ENCODE measurements at places on chromosomes 12 and 14. TPM values are rescaled to one million over a fixed set of nuclear protein-coding genes. Genes with fewer than 3 reads are reported as not detected.

SERPINA10 gene
- total RNA-seq, result not detected

CLMN gene
- total RNA-seq, result 117 TPM

SLC38A4 gene
- 0.11 TPM for total RNA-seq

DCP1B gene
- total RNA-seq, result 19.8 TPM

CISTR gene
- total RNA-seq, result not detected

POTEM gene
- total RNA-seq, result not detected

TAS2R13 gene
- 3.8 TPM for total RNA-seq

CLEC4D gene
- not detected for total RNA-seq

ARHGEF25 gene
- total RNA-seq, result 62.4 TPM

KRT72 gene
- total RNA-seq, result not detected

COPZ1 gene
- 145 TPM for total RNA-seq

KRT77 gene
- not detected for total RNA-seq

DYNLL1 gene
- 249 TPM for total RNA-seq

TUNAR gene
- not detected for total RNA-seq

TRMT5 gene
- total RNA-seq, result 19.1 TPM

CIROP gene
- total RNA-seq, result not detected

HPD gene
- not detected for total RNA-seq

BMAL2 gene
- total RNA-seq, result 3.8 TPM

CCDC175 gene
- 0.16 TPM for total RNA-seq

- no peaks in the 10 kb centered on the region for H3K27me3 ChIP-seq
- no peaks in the 10 kb centered on the region for H3K4me1 ChIP-seq
- H3K4me3 ChIP-seq, result no peak overlapping the region
Measured at GRCh38 chr12:82029936-82030335, 270.8 kb upstream of the PPFIA2 start.

GRCh38 chr12:133010657-133011297 lies 24.6 kb downstream of the ZNF26 start:
- H3K4me1 ChIP-seq, result no peaks in the 10 kb centered on the region
- no peak overlapping the region for H3K27ac ChIP-seq
- no peak overlapping the region for H3K4me3 ChIP-seq
- H3K36me3 ChIP-seq, result peaks cover 90% of the 10 kb centered on the region
- no peak for DNase-seq

DNA sequence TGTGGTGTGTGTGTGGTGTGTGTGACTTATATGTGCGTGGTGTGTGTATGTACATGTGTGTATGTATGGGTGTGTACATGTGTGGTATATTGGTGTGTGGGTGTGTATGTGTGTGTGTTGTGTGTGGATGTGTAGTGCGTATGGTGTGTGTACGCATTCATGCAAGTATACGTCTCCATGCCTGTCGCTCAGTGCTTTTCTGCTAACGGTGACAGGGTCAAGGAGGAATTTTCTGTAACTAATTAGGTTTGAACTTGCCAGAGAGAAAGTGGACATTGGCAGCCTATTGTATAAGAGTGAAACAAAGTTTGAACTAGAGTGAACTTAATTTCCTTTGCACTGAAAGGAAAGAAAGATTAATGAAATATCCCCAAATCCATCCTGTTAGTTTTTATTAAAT lies 120.9 kb upstream of the GSC start:
- H3K36me3 ChIP-seq, result no peaks in the 10 kb centered on the region
- no peaks in the 10 kb centered on the region for H3K4me1 ChIP-seq
- no peaks in the 10 kb centered on the region for H3K27me3 ChIP-seq

DNA sequence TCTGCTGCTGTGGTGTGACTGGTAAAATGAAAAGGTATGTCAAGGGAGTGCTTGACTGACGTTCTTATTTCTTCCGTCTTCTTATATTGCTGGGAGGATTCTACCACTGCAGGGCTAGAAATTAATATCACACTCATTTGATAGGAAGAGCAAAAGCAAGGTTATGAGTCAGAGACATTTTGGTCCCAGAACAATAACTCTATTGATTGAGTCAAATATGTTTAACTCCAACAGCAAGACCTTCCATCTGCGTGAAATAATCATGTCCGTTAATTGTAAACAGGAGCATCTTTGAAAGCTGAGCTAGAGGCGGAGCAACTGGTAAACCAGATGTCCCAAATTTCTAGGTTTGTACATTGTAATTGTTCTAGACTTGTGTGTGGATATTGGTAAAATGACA lies 1293.6 kb downstream of the AACS start:
- no peaks in the 10 kb centered on the region for H3K4me1 ChIP-seq
- no peak overlapping the region for H3K27ac ChIP-seq
- no peaks in the 10 kb centered on the region for H3K27me3 ChIP-seq
- no peak overlapping the region for H3K4me3 ChIP-seq
- DNase-seq, result no peak

DNA sequence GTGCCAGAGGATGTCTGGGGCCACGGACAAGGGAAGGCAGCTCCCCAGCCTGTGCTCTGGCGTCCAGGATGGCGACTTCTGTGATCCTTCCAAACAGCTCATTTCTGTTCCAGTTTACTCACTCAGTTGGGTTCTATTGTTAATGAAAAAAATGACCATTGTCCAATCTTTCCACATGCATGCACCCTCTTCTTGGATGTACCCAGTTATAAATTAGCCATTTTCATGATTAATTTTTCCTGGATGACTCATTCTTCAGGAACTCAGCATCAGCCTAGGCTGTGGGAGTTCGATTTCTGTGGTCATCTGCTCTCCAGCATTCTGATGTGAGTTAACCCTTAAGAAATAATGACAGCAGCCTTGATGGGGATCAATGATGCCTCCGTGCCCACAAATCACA lies 926.8 kb downstream of the BCL11B start:
- peaks cover 12% of the 10 kb centered on the region for H3K27me3 ChIP-seq
- no peaks in the 10 kb centered on the region for H3K36me3 ChIP-seq
- DNase-seq, result no peak
- no peak overlapping the region for H3K27ac ChIP-seq
- no peak overlapping the region for H3K4me3 ChIP-seq
- peaks cover 10% of the 10 kb centered on the region for H3K4me1 ChIP-seq

GRCh38 chr12:68286396-68286795 lies 33.0 kb upstream of the IL22 start:
- H3K27me3 ChIP-seq, result peaks cover 3% of the 10 kb centered on the region
- H3K27ac ChIP-seq, result no peak overlapping the region
- peaks cover 13% of the 10 kb centered on the region for H3K4me1 ChIP-seq

DNA sequence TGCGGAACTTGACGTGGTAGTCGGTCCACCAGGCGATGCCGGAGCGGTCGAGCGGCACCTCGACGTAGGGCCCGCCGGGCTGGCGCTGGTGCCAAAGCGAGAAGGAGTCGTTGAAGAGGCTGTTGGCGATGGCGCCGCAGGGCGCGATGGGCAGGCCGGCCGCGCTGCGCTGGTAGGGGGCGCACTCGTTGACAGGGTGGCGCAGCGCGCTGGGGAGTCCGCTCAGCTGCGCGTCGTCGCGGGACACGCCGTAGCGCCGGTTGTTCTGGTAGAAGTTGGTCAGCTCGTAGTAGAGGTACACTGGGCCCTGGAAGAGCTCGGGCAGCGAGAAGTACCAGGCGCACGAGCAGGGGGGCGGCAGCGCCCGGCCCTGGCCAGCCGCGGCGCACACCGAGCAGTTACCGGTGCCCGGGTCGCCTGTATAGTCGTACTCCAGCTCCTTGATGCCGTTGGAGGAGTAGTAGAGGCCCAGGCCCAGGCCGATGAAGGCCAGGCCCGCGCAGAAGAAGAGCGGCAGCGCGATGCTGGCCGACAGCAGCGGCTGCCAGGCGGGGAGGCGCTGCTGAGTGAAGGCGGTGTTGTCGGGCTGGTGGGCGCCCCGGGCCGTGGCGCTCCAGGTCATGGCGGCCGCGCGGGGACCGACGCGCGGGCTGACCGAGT lies 482 bp downstream of the TMEM30B start:
- peak overlapping the region; percentile 81 for H3K4me3 ChIP-seq
- H3K27me3 ChIP-seq, result peaks cover 43% of the 10 kb centered on the region
- H3K4me1 ChIP-seq, result peaks cover 19% of the 10 kb centered on the region
- H3K27ac ChIP-seq, result peak overlapping the region; percentile 90
- no peaks in the 10 kb centered on the region for H3K36me3 ChIP-seq
- DNase-seq, result peak; percentile 56

GRCh38 chr12:65634061-65634460 lies 190.2 kb upstream of the HMGA2 start:
- no peak overlapping the region for H3K4me3 ChIP-seq
- no peak overlapping the region for H3K27ac ChIP-seq
- H3K27me3 ChIP-seq, result no peaks in the 10 kb centered on the region
- H3K4me1 ChIP-seq, result peaks cover 36% of the 10 kb centered on the region
- no peak for DNase-seq
- no peaks in the 10 kb centered on the region for H3K36me3 ChIP-seq

DNA sequence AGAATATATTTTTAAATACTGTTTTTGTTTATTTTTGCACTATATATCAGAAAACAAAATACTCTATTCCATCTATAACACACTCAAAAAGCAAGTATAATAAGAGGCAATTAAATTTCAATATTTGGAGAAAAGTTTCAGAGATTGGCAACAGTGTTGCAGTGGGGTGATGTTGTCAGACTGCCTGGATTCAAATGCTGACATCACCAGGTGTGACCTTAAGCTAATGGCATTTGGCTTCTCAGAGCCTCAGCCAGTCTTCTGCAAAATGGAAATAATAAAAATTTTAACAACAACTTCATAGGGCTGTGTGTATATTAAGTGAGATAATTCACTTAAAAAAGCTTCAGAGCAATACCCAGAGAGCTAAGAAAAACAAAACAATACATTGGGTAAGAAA lies 74.7 kb downstream of the TMTC1 start:
- H3K4me3 ChIP-seq, result no peak overlapping the region
- H3K27ac ChIP-seq, result no peak overlapping the region
- DNase-seq, result no peak
- H3K36me3 ChIP-seq, result no peaks in the 10 kb centered on the region

GRCh38 chr12:41768456-41768855 lies 376.2 kb downstream of the GXYLT1 start:
- DNase-seq, result no peak
- H3K4me1 ChIP-seq, result no peaks in the 10 kb centered on the region
- no peaks in the 10 kb centered on the region for H3K36me3 ChIP-seq
- no peak overlapping the region for H3K27ac ChIP-seq

DNA sequence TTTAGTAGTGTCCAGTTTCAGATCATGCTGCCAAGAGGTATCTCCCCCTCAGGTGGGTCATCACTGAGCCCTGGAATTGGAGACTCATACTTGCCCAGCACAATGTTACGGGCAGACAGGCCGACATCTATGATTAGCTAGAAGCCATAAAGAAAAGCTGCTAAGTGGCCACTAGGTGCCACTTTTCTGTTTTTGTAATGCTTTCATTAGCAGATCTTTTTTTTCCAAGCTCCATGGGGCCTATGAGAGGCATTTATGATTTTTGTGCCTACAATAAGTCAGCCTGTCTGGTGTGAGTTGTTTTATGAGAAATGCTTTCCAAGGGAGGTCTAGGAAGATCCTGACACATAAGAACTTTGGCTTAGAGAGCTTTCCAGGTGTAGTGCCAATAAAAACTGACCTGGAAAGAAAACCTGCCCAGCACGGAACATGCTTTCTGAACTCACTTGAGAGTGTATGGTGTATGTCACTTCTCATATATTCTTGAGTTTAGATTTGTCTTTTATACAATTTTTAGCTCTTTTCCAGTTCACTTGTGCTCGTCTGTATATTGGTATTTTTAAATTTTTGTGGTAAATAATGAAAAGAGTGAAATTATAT lies 21.8 kb upstream of the SMCO2 start:
- DNase-seq, result no peak
- no peaks in the 10 kb centered on the region for H3K27me3 ChIP-seq
- no peaks in the 10 kb centered on the region for H3K36me3 ChIP-seq

DNA sequence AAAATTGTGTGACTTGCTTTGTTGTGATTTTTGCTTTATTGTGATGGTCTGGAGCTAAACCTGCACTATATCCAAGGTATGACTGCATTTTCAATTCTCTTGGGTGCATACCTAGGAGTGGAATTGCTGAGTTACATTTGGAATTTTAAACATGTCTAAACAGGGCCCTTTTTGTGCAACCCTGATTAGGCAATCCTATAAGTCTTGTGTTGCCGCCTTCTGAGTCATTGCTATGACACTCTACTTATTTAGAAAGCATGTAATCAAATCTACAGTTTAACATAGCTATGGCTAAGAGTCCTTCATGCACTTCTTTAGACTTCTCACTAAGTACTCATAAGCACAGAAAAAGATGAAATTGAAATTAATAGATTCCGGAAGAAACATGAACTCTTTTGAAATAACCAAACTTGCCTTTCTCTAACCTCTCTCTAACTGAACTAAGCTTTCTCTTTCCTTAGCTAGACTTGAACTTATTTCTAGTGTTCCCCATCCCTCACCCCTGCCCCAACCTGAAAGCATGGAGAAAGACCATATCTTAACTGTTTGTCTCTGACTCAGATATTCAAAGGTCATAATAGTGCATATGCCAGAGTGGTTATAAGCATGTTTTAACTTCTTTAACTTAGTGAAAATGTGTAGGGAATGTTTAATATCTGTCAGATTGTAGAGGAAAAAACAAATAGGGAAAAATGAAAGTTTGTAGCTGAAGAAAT lies 203.0 kb downstream of the SNAPC1 start:
- H3K4me1 ChIP-seq, result no peaks in the 10 kb centered on the region
- no peak overlapping the region for H3K4me3 ChIP-seq
- H3K27ac ChIP-seq, result no peak overlapping the region
- H3K36me3 ChIP-seq, result no peaks in the 10 kb centered on the region

- no peaks in the 10 kb centered on the region for H3K27me3 ChIP-seq
- no peaks in the 10 kb centered on the region for H3K36me3 ChIP-seq
- DNase-seq, result no peak
- no peak overlapping the region for H3K4me3 ChIP-seq
Measured at GRCh38 chr14:30251557-30252100, 307.3 kb upstream of the G2E3 start.

- H3K27me3 ChIP-seq, result peaks cover 48% of the 10 kb centered on the region
- H3K27ac ChIP-seq, result no peak overlapping the region
- no peaks in the 10 kb centered on the region for H3K36me3 ChIP-seq
- no peak for DNase-seq
- peaks cover 21% of the 10 kb centered on the region for H3K4me1 ChIP-seq
Measured at GRCh38 chr12:130083002-130083401, 79.3 kb upstream of the FZD10 start.

DNA sequence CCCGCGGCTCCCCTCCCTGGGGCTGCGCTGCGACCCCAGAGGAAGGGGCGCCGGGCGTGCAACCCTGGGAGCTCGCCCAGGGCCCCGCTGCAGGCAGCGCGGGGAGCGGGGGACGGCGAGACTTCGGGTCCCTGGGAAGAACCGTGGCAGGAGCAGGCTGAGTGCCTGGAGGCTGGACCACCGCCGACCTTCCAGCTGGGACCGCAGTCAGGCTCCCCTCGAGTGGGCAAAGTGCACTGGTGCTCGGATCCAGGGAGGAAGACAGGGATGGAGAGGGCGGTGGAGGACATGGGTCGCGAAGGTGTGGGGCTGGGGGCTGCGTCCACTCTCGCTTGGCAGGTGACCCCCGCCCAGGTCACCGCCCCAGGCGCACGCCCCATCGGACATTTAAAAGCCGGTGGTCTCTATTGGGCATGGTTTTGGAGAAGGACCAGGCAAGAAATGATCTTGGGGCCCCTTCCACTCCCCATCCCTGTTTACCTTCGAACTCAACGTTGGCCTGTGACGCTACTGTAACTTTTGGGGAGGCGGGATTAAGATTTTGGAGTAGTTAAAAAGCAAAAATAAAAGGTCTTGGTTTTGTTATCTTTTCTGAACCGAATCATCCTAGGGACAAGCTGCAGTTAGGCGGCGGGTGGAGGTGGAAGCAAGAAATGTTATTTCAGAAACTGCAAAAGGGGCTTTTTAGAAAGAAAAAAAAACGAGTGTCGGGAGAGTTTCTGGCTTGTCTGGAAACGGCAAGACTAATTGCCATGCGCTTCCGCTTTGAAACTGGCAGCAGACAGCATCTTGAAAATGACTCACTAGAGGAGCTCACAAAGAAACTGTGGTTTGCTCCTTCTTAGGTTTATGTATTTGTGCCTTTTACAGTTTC lies 1.0 kb downstream of the ELK3 start:
- peak overlapping the region; percentile 98 for H3K27ac ChIP-seq
- H3K4me1 ChIP-seq, result peaks cover 20% of the 10 kb centered on the region
- peak overlapping the region; percentile 93 for H3K4me3 ChIP-seq
- no peak for DNase-seq
- H3K36me3 ChIP-seq, result no peaks in the 10 kb centered on the region
